NCI-H748 treated with DMSO at 0.1 percent for 48 hours (cell line): ENCODE measurements at places on chromosomes 16 and 17.

GRCh38 chr16:10906914-10907756 lies 30.1 kb downstream of the CIITA start:
- no peak for DNase-seq

GRCh38 chr16:76796416-76796815 lies 394.6 kb upstream of the MON1B start:
- peak; percentile 34 for DNase-seq

- peak; percentile 58 for DNase-seq
These were observed 2.1 kb downstream of the SCARF1 start for GRCh38 chr17:1643293-1643998.

GRCh38 chr17:76685846-76686245 lies 24.9 kb downstream of the MXRA7 start:
- DNase-seq: no peak

GRCh38 chr17:79400989-79401703 lies 209.7 kb downstream of the RBFOX3 start:
- peak; percentile 31 for DNase-seq

DNA sequence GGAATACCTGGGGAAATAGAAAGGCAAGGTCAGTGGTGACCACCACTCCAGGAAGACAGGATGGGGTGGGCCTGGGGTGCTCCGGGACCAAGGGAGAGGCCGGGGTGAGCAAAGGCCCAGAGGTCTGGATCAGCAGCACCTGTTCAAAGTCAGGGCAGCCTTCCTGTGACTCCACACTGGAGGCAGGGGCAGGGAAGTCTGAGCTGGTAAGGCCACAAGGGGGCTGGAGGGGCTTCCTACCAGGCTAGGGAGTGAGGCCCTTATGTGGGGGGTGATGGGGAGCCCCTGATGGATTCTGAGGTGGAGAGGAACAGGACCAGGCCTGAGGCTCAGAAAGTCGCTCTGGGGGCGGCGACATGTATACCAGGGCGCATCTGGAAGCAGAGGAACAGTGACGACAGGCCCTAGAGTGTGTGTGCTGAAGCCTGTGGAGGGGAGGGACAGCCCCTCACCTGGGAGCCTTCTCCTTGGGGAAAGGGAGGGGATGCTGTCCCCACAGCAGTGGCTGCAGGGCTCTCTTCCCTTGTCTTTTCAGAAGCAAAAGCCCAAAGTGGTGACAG lies 3.7 kb downstream of the C16orf78 start:
- DNase-seq: no peak

DNA sequence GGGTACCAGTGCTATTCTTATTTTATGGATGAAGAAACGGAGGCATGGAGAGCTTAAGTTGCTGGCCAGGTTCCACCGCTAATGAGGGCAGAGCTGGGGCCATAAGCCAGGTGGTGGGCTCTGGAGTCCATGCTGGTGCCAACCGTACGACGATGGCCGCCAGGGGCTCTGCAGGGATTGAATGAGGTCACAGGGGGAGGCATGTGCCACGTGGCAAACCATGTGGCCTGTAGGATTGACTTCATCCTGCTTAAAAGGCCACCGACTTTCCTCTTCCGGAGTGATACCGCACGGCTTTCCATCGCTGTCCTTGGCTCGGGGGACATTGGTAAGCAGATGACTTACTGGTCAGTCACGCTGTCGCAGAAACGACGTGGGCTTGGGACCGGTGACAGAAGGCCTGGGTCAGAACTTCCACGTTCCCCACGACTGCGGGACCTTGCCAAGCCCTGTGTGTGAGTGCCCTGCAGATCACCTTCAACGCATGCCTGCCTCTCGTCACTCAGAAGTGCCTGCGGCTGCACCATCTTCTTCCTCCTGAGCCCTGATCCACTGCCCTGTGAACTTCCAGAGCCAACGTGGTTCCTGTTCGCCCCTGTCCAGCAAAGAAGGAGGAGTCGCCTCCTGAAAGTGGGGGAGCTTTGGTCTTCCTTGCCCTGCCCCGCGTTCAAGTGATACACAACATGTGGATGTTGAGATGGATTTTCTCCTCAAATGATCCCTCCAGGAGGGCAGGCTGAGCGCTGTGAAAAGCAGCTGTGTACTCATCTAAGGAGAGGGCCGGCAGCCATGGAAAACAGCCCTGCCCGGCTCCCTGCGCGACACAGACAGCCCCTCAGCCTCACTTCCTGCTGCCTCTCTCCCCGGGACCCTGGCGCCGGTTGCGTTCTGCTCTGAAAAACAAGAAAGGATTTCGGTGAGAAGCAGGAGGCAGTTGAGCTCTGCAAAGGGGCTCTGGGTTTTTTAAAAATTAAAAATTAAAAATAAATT lies 176.7 kb downstream of the C16orf95 start:
- DNase-seq: no peak

GRCh38 chr17:32127158-32127897 lies 15.0 kb upstream of the RHOT1 start:
- peak; percentile 47 for DNase-seq

GRCh38 chr17:17947966-17948365 lies 24.2 kb downstream of the TOM1L2 start:
- no peak for DNase-seq

GRCh38 chr16:9134739-9135138 lies 43.3 kb downstream of the HAPSTR1 start:
- DNase-seq: peak; percentile 2

- DNase-seq: no peak
These were observed 4.4 kb upstream of the UNK start for GRCh38 chr17:75779987-75780889.

- no peak for DNase-seq
These were observed 38.7 kb downstream of the LAT start for GRCh38 chr16:29023279-29024277.

- no peak for DNase-seq
These were observed 138.7 kb downstream of the ANKFN1 start for GRCh38 chr17:56292010-56292409.

- no peak for DNase-seq
These were observed 284.6 kb upstream of the CDH5 start for GRCh38 chr16:66081775-66082366.

GRCh38 chr17:77208217-77208808 lies 67.5 kb downstream of the SEC14L1 start:
- DNase-seq: no peak

- no peak for DNase-seq
These were observed 44.0 kb downstream of the NLK start for GRCh38 chr17:28086519-28086918.

DNA sequence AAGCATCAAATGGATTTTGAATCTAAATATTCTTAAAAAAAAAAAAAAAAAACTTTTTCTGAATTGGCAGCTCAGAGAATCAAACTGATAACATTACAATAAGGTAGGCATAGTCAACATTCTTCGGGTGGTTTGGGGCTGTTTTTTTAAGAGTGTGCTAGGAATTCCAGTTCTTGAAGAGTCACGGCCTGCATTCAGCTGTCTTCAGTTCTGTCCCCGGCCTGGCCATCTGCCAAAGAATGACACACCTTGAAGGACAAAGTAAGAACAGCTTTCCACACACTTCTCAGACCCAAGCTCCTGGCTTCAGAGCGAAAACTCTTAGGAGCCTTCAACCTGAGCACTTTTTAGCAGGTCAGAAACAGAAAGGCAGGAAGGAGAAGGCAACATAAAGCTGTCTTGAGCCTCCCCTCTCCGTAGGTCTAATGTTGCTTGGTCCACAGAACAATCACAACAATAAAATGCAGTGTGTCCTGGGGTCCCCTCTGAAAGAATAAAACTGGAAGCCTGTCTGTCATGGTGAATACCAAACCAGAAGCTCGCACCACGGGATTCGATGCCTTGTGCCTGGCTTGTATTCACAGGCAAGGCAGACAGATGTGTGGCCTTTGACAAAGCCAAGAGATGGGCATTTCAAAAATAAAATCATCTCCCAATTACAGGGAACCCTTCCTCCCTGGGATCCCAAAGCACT lies 524.4 kb upstream of the ZFHX3 start:
- DNase-seq: no peak

- DNase-seq: no peak
These were observed 48.5 kb downstream of the VAC14 start for GRCh38 chr16:70752426-70752825.

DNA sequence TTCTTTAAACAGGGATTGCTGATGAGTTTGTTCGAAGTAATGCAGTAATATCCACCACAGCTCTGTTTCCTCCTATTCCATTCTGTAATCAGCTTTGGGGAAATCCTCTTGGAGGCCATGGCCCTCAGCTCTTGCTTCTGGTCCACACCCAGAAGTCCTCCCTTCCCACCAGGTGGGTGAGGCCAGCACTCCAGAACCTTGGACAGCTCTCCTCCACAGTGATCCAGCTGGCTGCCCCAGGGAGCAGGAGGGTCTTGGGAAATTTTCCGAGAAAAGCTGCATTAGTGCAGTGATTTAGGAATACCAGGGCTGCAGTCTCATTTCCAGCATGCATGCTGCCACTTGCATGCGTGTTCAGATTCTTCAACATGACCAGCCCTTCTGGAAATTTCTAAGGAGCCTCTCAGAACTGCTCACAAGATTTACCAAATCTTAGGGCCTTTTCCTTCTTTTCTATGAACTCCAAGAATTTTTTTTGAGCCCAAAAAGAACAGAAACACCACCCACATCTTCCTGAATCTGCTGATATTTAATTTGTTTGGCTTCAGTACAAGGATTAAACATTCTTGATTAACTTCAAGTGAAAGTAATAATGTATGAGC lies 4.2 kb downstream of the SMPD3 start:
- no peak for DNase-seq

DNA sequence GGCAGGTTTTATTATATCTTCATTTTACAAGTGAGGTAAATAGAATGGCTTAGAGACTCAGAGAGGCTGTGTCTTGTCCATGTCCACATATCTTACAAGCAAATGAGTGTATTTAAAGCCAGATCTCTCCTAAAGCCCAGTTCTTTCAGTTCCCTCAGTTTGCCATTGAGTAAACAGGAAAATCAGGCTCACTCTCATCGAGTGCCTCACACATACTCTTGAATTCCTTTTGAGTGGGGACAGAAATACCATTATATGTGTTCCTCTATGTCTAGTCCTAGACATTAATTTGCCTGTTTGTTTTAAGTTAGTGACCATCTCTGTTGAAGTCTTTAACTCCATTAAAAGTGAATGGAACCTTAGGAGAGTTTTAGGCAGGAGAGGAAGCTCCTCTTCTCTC lies 40.1 kb downstream of the BPTF start:
- DNase-seq: no peak

DNA sequence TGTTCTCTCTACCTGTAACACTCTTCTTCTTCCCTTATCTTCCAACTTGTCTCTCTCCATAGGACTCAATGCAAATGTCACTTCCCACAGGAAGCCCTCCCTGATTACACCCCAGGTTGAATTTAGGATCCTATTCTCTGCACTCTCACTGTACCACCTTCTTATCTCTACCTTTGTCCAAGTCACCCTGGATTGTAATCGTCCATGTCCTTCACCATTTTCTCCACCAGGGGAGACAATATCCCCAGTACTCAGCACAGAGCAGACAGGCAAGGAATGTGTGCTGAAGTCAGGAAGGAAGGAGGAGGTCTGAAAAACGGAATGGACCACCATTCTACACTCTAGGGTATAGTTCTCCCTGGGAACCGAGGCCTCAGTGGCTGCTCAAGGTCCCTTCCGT lies 14.2 kb downstream of the C16orf82 start:
- DNase-seq: no peak

- DNase-seq: no peak
These were observed 282.3 kb upstream of the CCL2 start for GRCh38 chr17:33972763-33973162.

- no peak for DNase-seq
These were observed 63.3 kb downstream of the PECAM1 start for GRCh38 chr17:64327201-64327930.

DNA sequence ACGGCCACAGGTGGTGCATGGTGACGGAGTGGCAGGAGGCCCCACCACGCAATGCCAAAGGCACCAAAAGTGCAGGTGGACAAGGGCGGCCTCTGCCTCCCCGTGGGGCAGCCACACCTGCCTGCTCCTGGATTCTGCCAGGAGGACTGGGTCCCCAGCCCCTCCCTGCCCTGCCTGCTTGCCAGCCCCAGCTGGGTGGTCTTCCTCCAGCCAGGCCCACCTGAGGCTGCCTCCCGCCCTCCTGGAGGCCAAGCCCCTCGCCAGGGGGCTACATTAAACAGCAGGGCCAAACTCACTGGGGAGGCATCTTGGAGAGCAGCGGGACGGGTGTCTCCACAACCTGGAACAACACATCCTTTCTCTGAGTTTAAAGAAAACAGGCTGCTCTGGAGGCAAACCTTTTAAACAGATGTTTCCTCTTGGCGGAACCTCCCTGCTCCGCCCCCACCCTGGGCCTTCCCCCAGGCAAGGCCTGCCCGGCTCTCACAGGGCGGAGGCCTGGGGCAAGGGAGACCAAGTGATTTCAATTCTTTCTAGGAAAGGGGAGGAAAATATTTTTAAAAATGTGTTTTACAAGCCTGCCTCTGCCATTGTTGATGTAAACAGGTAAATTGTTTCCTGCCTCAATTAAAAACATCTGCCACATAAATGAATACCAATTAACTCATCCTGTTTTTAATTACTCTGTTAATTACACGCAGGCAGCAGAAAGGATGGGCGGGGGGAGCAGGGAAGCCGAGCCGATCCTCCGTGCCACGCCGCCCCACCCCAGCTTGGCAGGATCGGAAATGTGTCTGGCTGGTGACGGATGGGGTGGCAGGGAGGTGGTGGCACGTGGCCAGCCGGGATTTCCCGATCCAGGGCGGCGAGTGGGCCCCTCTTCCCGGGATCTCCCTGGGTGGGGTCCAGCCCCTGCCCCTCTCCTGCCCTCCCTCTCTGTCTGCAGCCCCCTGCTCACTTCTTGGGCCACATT lies 54.4 kb upstream of the PABPN1L start:
- no peak for DNase-seq

- DNase-seq: no peak
These were observed 16.3 kb upstream of the MAP3K14 start for GRCh38 chr17:45332989-45333701.

GRCh38 chr16:27403601-27403992 lies 1.6 kb downstream of the IL21R start:
- no peak for DNase-seq

DNA sequence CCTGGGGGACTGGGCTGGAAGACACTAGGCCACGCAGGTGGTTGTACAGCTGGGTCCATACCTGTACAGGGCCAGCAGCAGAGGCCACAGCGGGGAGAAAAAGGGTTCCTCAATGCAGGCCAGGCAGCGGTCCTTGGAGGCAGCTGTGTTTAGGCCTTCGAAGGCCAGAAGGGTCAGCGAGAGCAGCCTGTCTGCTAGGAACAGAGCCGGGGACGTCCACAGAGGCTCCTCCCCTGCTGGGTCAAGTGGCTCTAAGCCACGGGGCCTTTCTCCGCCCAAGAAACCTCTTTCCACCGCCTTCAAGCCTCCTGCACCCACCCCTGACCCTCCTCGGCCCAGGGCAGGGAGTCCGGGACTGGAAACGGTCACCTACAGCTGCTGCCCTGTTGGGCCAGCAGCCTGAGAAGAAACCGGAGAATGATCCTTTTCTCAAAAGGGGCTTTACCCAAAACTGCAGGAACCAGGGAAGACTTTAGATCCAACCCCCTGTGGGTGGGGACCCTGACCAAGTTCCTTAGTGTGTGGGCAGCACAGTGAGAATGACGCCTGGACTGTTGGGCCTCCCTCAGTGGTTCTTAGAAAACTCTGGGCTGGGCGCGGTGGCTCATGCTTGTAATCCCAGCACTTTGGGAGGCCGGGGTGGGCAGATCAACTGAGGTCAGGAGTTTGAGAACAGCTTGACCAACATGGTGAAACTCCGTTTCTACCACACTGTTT lies 8.4 kb upstream of the SPATA2L start:
- DNase-seq: no peak
